Fibroblast of skin of scalp (primary cell): ENCODE measurements at places on chromosomes 4 and X.

DNA sequence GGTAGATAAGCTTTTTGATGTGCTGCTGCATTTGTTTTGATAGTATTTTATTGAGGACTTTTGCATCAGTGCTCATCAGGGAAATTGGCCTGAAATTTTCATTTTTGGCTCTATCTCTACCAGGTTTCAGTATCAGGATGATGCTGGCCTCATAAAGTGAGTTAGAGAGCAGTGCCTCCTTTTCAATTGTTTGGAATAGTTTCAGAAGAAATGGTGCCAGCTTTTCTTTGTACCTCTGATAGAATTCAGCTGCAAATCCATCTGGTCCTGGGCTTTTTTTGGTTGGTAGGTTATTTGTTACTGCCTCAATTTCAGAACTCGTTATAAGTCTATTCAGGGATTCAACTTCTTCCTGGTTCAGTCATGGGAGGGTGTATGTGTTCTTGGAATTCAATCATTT is 15.6 kb upstream of the TMPRSS11F start:
- DNase-seq: no peak

GRCh38 chr4:66516940-66517339 is 846.7 kb upstream of the EPHA5 start:
- no peak for DNase-seq

- DNase-seq: no peak
Observed at GRCh38 chr4:116357758-116358157, 727.6 kb downstream of the TRAM1L1 start.

DNA sequence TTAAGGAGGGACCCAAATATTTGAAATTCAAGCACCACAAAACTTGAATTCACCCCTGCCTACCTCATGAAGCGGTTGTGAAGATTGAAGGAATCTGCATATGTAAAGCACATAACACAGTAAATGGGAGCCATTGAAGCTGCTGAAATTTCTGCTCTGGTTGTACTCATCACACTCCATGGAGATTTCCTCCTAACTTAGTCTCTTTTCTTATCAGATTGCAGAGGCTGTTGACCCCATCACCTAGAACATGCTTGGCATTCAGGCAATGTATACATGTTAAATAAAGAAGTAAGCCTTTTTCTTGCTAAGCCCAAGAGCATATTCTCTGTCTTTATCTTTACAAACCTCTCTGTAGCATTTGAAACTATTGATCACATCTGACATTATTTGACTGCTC is 104.9 kb upstream of the TNIP3 start:
- no peak for DNase-seq

GRCh38 chr4:136650541-136651277 is 881.6 kb downstream of the PCDH18 start:
- DNase-seq: no peak

GRCh38 chr4:175309041-175309440 is 390.9 kb downstream of the ADAM29 start:
- DNase-seq: peak; percentile 22

GRCh38 chr4:176334066-176334465 is 14.3 kb downstream of the SPCS3 start:
- no peak for DNase-seq

DNA sequence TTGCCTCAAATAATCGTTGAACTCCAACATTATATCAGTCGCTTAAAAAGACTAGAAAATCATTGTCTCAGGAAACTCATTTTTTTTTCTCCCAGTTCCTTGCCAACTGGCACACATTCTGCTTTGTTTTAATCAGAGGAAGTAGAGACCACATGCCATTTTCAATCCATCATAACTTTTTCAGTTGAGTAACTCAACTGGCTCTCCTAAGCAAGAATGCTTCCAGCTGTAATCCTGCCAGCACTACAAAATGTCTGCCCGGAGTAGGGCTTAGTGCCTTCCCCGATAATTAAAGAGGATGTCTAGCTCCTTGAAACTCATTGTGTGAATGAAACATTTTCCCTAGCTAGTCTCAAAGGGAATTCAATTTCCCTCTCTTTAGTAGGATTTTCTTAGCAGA is 33.0 kb downstream of the FREM3 start:
- DNase-seq: peak; percentile 38

GRCh38 chrX:150575419-150575814 is 7.0 kb downstream of the MTM1 start:
- DNase-seq: no peak

- peak; percentile 55 for DNase-seq
Observed at GRCh38 chrX:29652484-29652883, 562.9 kb upstream of the MAGEB2 start.

DNA sequence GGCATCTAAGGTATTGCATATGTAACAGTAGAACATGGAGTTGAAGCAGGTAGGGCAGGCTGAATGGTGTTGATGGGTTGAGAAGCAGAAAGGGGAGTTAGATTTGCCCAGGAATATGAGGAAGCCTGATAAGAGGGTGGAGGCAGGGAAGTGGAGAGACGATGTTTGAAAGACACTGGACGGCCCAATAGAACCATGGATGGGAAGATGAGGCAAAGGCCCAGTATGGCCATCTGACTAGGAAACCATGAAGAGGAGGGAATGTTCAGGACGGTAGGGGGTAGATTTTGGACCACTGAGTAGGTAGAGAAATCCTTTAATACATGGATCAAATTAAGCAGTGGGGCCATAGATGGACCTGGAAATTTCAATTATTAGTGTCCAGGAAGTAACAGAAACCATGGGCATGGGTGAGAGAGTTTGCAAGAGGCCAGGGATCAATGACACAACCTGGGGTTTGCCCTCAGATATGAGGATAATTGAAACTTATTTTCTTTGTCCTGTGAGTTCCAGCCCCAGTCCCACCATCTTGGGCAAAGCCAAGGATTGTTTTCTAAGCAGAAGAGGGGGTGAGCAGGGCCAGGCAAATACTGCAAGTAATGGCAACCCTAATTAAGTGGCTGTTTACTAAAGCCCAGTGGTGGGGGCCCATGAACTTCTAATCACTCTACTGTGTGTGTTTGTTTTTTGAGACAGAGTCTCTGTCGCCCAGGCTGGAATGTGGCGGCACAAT is 2.5 kb upstream of the USP11 start:
- DNase-seq: no peak

GRCh38 chr4:97013711-97014110 is 1129.6 kb downstream of the STPG2 start:
- DNase-seq: no peak
